ENCODE measurements at places on chromosomes 12 and 14.

GRCh38 chr12:130491421-130492357 is 154.0 kb downstream of the PIWIL1 start:
- no peak for DNase-seq

DNA sequence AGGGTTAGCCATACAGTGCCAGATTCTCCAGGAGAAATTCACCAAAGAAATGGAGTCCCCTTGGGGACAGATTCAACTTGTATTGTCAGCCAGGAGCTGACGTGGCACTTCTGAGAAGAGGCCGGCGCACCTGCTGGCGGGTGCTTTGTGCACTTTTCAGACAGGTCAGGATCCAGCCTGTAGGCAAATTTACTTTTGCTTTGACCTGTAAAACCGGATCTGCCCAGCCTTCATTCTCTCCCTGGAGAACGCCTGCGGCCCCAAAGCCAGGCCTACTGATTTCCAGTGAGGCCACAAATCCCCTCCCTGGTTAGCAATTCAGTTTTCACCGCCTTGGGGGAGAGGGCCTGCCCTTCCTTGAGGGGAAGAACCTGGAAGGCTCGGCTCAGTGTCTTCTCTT is 17.4 kb downstream of the P2RX4 start:
- DNase-seq: no peak

- no peak for DNase-seq
These were observed 14.2 kb downstream of the ZFYVE21 start for GRCh38 chr14:103729496-103730448.

GRCh38 chr12:1929241-1929984 is 11.0 kb upstream of the CACNA2D4 start:
- no peak for DNase-seq

DNA sequence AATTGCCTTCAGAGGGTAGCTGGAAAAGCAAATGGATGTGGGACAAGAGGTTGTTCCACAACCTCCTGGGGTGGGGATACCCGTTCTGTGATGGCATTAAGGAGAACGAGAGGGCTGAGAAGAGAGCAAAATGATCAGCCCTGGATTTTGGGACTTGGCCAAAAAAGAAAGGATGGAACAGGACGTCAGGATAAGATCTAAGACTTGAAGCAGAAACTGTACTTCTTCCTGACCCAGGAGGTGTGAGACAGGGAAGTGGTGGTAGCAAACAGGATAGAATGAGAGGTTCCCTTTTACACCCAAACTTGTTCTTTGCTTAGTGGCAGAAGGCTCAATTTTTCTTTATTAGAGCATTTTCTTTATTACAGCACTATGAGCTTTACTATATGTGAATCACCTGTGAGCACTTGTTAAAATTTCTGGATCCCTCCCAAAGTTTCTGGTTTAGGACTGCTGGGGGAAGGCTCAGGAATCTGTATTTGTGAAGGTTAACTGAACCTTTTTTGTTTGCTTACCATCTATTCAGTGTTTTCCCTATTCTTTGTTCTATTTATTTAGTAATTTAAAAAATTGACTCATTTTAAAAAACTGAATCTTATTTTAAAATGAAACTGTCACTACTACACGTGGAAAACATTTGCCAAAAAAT is 59.2 kb downstream of the ERC1 start:
- no peak for DNase-seq

- no peak for DNase-seq
These were observed 76.2 kb downstream of the BCL11B start for GRCh38 chr14:99195602-99196309.

DNA sequence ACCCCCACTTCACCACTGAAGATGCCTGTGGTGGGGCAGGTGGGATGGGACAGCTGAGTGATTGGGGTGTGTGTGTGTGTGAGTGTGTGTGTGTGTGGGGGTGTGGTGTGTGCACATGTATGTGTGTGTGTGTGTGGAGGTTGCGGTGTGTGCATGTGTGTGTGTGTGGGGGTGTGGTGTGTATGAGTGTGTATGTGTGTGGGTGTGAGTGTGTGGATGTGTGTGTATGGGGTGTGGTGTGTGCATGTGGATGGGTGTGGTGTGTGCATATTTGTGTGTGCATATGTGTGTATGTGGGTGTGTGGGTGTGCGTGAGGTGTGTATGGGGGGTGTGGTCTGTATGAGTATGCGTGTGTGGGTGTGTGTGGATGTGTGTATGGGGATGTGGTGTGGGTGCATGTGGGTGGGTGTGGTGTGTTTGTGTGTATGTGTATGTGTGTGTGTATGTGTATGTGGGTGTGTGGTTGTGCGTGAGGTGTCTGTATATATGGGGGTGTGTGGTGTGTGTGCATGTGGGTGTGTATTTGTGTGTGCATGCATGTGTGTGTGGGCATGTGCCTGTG is 61.6 kb downstream of the PLEKHG3 start:
- no peak for DNase-seq

DNA sequence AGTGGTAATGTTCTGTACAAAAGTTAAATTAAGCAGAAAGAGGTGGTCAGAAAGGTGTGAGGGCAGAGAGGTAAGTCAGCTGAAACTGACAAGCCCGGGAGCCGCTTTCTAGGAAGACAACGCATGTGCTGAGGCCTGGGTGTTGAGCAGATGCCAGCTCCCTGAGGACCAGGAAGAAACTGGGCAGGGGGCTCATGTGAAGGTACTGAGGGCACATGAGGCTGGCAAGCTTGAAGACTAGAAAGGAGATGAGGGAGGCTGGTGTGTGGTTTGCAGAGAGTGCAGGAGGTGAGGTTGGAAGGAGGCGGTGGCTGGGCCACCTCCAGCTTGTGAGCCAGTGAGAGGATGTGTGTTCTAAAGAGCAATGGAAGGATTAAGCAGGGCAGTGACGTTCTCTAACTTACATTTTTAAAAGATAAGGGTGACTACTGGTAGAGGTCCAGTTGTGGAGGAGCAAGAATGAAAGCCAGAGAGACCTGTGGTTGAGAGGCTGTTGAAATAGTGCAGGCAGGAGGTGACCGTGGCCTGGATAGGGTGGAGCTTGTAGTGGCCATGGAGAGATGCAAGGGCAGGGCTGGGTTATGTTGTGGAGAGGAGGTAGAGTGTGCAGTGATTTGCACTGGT is 29.1 kb downstream of the ZNF664 start:
- no peak for DNase-seq

DNA sequence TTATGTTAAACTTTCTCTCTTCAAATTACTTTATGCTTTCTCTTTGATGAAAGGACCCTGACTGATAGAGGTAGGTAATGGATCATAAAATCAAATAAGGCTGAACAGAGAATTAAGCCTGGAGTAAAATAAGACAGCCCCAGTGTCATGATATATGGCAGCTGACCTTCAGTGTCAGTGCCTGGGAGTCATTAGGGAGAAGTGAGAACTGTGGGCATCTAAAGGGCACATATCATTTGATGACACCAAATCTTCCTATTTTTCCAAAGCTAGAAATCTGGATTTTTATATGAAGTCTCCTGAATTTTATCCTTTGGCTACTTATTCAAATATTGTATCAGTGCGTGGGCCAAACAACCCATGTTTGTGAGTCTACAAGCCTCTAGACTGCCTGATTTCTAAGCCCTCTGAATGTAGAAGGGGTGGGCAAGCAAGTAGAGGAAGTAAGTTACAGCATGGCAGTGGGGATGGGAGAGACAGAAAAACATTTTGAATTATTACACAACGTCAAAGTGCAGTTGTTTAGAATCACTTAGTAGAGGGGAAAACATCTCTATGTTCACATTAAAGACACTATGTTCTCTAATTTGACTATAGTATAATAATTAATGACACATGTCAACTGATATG is 10.0 kb downstream of the SLC39A9 start:
- DNase-seq: no peak

DNA sequence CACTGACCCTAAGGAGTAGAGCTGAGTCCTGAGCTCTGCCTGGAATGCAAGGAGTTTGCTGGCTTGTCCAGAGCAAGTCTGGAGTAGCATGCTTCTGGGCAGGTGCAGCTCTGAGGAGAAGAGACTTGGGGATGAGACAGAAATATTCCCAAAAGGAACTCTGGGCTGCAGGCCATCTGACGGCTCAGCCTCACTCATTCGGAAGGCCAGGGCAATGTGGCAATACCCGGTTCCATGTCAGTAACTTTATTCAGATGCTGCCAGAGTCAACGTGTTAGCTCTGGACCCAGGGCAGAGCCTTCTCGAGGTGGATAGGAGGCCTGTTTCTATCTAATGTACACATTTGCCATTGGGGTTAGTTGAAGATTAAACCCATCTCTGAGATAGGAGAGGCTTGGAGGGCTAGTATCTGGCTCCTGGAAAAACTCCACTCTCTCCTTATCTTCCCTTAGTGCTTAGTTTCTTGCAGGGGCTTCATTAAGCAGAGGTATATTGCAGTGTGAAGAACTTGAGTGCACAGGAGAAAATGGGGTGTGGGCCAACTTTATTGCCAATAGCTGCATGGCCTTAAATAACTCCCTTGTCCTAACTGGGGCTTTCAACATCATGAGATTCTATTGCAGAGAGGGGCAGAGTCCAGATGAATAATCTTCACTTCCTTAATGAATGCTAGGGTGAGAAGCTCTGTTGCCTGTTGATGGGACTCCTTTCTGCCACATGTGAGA is 65.6 kb downstream of the NTF3 start:
- DNase-seq: no peak

GRCh38 chr14:88940671-88941070 is 116.2 kb downstream of the TTC8 start:
- no peak for DNase-seq

Data from stimulated activated CD4-positive, alpha-beta T cell treated with anti-CD3 and anti-CD28 coated beads, Interleukin-4, amount 100 ng/mL, for 1 hour (primary cell).